IMR-90 (cell line): ENCODE measurements at places on chromosomes 4 and X. TPM values are rescaled to one million over a fixed set of nuclear protein-coding genes. Genes with fewer than 3 reads are reported as not detected.

SHOX gene
- total RNA-seq, result not detected in 2 replicates

PAGE4 gene
- not detected in 2 replicates for total RNA-seq

SMAD1 gene
- total RNA-seq, result 17.6 and 20.8 TPM in 2 replicates

CYP2U1 gene
- 11.1 and 13.6 TPM in 2 replicates for total RNA-seq

ADH6 gene
- not detected in 2 replicates for total RNA-seq
